ENCODE measurements at places on chromosomes 4 and X. TPM values are rescaled to one million over a fixed set of nuclear protein-coding genes. Genes with fewer than 3 reads are reported as not detected.
A peak's percentile ranks its signal among the peaks of the same experiment; 100 is the strongest.

ADRA2C gene
- polyA plus RNA-seq: 4.8 TPM

RAB39B gene
- 0.59 TPM for polyA plus RNA-seq

DNA sequence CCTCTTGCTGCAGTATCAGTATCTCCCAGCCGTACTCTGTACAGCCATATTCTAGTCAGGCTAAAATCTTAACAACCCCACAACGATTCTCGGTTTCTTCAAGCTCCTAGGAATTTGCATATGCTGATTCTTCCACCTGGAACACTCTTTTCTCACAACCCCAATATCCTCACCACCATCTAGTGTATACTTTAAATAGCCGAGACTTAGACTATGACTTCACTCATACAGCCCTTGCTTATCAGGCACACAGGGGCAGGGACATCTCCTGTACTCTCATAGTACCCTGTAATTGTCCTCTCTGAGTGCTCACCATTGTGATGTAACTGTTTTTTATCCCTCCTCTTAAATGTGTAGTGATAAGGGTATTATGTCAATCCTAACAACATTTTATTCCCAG, 2126.4 kb upstream of the TENM3 start:
- no peak for DNase-seq

DNA sequence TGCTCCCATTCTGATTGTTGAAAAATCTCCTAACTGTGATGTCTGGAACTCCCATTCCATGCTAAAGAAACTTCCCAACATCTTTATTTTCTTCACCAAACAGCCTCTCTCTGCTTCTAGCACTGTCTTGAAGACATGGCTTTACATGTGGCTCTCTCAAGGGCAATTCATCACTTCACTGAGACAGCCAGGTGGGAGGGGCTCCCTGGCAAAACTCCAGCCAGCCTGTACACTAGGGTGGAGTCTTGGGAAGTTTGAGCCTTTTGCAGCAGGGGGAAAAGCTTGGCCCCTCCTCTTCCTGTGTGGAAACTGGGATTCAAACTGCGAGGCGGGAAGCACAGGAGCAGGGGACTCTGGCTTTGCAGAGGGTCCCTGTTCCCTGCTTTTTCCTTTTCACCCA, 130.5 kb upstream of the TTC29 start:
- no peak for DNase-seq

DNA sequence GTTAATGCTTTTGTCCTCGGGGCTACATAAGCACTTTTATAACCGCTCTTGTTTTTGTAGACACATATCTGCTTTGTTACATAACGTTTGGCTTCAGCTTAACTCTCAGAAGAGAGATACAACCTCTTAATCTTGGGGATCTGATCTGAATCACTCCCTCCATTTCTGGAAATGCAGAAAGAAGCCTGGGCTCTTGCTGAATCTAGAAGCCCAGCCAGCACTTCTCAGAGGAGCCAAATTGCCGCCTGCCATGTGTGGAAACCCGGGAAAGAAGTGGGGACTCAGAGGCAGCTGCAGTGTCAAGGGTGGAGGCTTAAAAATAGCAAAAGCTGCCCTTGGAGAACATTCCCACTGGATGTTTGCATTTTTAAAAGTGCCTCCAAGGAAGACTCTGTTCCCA, 69.3 kb upstream of the LDB2 start:
- no peak for DNase-seq

DNA sequence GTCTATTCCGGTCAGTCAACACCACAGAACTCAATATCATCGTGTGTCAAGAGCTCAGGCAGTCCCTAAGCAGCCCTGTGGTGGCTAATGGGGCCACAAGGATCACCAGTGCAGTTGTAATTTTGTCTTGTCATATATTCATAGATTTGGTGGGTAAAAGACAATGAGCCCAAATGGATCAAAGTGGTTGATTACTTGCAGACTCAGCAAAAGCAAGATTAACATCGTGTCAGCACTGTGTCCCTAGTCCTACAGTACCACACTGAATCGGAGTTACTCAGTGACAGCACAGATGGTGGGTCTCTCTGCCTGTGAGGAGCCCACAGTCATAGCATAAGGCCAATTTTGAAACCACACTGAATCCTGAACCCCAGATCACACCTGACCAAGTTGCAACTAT, 8.7 kb downstream of the XAGE5 start:
- DNase-seq: no peak

GRCh38 chr4:147837435-147837834, 105.5 kb downstream of the ARHGAP10 start:
- peak; percentile 27 for DNase-seq

DNA sequence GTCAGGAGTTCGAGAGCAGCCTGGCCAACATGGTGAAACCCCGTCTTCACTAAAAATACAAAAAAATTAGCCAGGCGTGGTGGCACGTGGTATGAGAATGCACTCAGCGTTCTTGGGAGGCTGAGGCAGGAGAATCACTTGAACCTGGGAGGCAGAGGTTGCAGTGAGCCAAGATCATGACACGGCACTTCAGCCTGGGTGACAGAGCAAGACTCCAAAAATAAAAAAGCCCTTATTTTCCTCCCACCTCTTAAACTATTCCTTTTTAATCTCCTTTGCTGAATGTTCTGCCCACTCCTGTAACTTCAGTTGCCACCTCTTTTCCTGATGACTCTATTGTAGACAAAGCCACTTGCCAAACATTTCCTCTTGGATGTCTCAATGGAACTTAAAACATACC, 72.6 kb downstream of the TAF1 start:
- DNase-seq: no peak

- DNase-seq: no peak
Observed at GRCh38 chrX:70470850-70471289, 26.2 kb downstream of the DLG3 start.

DNA sequence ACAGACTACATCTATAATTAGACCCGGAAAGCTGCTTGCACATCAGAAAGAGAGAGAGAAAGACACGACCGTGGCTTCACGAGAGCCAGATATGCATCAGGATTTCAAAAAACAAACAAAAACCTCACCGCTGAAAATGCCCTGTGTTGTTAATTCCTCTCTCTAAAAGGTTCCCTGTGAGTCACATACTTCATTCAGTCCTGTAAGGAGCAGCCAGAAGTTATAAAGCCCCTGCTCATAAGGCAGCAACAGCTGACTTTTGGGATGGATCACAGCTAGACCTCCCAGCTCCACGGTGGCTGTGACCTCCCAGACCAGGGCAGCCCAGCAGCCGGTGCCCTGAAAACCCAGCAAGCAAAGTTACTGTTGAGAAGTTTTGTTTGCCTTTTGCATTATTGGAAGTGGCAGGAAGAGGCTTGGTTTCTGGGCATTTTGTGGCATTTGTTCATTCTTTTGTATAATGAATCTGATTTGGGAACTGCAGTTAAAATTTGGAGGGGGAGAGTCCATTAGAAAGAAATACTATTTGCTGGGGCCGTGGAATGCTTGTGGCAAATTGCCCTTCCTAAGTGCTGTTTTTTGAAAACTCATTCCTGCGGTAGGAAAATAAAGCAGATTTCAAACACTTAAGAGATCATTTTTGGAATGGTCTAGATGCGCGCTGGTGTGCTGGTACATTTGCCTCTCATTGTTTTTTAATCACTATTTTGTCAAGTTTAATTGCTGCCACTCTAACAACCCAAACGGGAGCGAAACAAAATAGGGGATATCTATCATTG, 520.4 kb downstream of the BCOR start:
- DNase-seq: no peak

- no peak for DNase-seq
Observed at GRCh38 chr4:184306470-184306869, 88.8 kb upstream of the ENPP6 start.

GRCh38 chr4:74608151-74608949, 163.4 kb downstream of the AREG start:
- peak; percentile 41 for DNase-seq

GRCh38 chr4:135838889-135839288, 1637.3 kb upstream of the PABPC4L start:
- DNase-seq: peak; percentile 77

DNA sequence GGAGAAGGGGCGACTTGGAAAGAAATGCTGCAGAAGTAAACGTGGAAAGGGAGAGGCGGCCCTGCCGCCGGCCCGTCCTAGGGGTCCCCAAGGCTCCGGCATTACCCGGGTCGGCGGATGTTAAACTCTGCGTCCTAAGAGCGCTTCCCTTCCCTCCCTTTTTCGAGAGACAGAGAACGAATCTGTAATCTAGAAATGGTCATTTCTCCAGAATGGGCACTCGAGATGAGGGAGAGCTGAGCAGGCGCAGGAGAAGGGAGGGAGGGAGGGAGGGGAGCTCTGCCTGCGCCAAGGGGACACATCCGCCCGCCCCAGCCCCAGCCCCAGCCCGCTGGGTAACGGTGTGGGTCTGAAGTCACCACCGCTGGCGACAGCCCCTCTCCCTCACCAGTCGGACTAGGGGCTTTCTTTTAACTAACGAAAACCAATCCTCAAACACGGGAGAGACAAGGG, 1.7 kb downstream of the HCFC1 start:
- no peak for DNase-seq

Data from A549 (cell line).